Activated naive CD8-positive, alpha-beta T cell treated with anti-CD3 and anti-CD28 coated beads for 36 hours (primary cell): ENCODE measurements at places on chromosomes 16 and 17.

- no peak for DNase-seq
Observed at GRCh38 chr17:83182620-83183101, 103.3 kb downstream of the METRNL start.

DNA sequence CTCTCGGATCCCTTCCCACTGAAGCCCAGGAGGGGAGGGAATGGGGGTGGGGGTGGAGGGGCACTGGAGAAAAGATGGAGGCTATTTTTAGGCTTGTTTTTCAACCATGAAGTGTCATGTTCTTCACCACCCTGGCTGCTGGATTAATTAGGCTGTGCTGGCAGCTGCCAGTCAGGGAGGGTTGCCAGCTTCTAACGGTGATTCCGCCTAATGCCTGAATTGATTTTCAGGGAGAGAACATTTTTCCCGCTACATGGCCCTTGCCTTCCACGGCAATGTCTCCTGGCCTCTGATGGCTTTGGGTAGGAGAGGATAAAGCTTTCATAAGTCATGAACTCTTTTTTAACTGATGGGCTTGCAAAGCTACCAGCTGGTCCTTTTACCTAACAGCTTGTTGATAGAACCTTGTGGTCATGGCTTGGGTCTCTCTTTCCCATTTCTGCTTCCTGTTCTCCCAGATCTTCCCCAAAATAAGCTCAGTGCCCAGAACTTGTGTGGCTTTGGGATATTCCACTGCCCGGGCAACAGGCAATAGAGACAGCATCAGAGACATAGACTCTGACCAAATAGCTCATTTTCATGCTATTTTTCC, 167.4 kb downstream of the PITPNC1 start:
- DNase-seq: no peak

- DNase-seq: peak; percentile 84
Observed at GRCh38 chr16:85420501-85421337, 192.4 kb upstream of the GSE1 start.

DNA sequence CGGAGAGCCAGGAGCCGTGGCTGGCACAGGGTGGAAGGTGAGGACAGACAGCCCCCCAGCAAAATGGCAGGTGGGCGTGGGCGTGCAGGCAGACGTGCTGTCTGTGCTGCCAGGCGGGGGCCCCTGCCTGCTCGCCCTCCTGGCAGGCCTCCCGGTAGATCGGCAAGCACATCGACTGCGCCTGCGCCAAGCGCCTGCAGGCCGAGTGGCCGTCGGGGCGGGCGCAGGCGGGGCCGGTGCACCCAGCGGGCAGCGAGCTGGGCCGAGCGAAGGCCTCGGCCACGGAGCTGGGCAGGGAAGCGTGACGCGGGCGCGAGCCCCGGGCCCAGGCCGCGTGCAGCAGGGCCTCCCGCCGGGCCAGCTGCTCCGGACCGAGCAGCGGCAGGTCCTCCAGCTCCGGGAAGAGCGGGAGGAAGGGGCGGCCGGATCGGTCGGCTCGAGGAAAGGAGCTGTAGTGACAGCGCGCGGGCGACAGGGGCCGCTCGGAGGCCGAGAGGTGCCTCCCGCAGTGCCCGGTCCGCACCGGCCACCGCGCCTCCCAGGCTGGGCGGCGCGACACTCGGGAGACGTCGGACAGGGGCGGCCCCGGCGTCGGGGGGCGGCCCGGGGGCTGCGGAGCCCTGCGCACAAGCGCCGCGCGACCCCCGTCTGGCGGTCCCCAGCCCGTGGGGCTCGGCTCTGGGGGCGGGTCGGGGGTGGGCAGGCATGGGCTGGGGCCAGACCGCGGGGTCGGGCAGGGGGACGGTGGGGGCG, 16.9 kb downstream of the GRIN2C start:
- no peak for DNase-seq

- peak; percentile 49 for DNase-seq
Observed at GRCh38 chr17:66727634-66728570, 107.0 kb upstream of the CACNG5 start.

GRCh38 chr17:36553459-36553858, 8.7 kb downstream of the GGNBP2 start:
- DNase-seq: no peak

- DNase-seq: no peak
Observed at GRCh38 chr16:83762141-83762991, 45.4 kb upstream of the HSBP1 start.

- no peak for DNase-seq
Observed at GRCh38 chr16:10466861-10467260, 81.0 kb downstream of the ATF7IP2 start.

- DNase-seq: no peak
Observed at GRCh38 chr16:73724503-73724902, 572.1 kb upstream of the PSMD7 start.

DNA sequence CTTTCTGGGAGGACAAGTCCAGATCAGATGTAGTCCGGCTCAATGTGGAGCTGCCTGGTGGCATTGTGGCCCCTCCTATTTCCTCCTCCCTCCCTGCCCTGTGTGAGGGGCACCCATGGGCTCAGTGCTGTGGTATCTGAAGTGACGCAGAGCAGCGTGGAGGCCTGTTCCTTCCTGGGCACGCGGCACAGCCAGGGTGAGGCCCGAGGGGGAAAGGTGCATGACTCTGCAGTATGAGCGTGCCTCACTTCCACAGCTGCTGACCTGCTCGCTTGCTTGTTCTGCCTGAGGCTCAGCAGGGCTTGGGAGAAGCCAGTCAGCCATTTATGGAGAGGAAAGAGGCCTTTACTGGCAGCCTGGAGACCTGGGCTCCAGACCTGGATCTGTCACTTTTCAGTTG, 11.7 kb downstream of the TMEM238L start:
- DNase-seq: no peak
